ENCODE measurements at places on chromosomes 11 and 22.

DNA sequence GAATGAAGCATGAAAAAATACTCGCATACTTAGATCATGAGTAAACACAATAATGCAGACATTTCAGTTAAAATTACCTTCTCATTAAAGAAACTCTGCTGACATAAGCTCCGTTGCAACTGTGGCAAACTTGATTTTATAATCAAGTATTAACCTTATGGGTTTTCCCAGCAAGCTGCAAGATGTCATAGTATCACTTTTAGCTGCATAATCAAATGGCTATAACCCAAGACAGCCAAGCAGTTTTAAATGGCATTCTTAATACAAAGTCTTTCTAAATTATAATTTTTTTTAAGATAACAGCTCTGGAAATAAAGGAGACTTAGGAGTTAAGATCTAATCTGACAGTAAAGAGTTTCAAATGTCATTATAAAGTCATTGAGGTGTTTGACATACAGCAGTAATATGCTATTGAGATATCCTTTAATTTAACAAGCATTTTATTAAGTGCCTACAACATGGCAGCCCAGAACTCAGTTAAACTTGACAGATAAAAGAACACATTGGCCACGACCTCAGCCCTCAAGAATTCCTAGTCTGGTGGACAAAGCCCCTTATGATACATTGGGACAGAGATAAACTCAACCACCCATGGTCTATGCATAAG, 163.1 kb upstream of the FAT3 start:
- no peak for DNase-seq

DNA sequence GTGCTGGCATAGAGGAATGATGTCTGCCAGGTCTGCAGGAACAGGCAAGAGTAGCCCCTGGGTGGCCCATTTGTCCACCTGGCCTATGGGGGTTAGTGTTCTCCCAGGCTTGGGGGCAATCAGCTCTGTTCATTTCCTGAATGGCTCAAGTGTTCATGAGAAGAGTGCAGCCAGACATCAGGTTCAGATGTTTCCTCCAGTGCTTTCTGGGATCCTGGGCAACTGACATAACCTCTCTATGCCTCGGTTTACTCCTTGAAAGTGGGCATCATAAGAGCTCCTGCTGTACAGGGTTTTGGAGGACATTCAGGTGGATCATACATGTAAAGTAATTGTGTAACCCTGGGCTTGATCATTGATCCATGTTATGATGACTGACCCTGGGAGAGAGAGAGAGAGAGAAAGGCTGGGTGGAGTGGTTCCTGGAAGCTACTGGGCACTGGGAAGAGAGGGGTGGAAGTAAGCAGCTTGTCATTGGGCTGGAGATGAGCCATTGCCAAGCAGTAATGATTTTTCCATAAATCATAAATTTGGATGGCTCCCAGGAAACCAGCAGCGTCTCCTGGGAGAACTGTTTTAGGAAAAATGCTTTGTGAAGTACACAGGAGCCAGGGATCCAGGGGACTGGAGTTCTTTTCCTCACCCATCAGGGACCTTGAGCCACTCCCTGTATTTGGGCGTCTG, 30.2 kb upstream of the ACCSL start:
- DNase-seq = no peak

- no peak for DNase-seq
Observed at GRCh38 chr11:82682003-82682751, 51.5 kb downstream of the FAM181B start.

GRCh38 chr11:12189543-12190235, 79.3 kb downstream of the MICAL2 start:
- no peak for DNase-seq

DNA sequence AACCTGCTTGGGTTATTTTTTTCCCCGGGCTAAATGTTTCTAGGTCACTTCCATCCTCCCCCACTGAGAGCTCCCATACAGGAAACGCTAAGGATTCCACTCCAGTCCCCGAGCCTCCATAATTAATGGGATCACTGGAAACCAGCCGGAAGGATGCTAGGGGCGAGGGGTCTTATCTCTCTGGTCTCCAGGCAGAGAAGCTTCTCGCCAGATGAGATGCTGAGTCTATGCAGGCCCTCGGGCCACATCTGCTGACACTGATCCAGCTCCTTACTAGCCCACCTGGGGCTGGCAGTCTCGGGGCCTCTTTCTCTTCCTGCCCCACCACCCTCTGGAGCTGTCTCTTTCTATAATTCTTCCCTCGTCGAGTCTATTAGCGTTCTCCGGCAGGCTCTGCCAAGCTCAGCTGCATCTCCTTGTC, 125.9 kb upstream of the SYT13 start:
- no peak for DNase-seq

DNA sequence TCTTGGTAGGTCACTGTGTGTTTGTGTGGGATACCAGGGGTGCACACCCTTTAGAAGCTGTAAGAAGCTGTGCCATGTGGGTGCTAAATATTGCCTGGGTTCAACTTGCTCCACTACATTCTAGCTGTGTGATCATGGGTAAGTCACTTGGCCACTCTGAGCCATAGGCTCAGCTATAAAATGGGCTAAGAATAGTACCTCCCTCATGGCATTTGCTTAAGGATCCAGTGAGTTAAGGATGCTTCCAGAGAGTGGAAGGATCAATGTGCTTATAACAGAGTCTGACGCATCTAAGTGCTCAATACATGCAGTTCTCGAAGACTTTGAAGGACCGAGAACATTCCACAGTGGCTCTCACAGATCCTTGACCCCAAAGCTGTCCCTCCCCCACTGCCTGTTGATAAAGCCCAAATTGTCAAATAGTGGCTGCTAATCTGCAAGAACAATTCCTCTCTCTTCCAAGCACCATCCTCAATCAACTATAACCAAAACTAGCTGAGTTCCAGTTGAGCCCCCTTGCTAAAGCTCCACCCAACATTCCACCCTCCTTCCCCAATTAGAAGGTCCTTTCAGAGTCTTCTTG, 13.2 kb upstream of the TMPRSS6 start:
- DNase-seq = no peak

GRCh38 chr11:132728026-132728425, 804.3 kb downstream of the OPCML start:
- no peak for DNase-seq

DNA sequence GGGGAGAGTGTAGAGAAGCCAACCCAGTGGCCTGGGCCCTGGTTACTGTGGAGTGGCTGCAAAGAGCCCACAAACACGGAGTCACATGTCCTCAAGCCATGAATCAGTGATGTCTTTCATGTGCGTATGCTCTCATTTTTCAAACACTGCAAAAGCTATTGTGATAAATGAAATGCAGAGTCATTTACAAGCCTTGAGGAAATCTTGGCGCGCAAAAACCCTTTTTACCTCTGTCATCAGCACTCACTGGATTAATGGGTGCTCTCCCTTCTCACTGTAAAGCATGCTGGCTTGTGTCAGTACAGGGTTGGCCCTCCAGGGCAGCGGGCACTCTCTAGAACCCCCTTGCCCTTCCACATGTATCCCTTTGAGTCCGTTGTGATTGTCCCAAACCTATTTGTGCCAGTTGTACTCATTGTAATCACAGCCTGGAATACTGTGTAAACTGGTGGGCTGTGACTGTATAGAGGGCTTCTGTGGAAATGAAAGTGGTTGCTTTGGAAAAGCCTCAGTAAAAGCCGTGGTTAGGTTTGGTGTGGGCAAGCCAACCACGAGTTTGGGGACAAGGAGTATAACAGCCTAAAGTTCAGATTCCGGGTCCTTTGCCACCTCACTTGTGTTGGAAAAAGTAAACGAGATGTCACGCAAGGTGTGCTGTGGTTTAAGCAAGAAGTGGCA, 10.4 kb downstream of the GNAZ start:
- no peak for DNase-seq

DNA sequence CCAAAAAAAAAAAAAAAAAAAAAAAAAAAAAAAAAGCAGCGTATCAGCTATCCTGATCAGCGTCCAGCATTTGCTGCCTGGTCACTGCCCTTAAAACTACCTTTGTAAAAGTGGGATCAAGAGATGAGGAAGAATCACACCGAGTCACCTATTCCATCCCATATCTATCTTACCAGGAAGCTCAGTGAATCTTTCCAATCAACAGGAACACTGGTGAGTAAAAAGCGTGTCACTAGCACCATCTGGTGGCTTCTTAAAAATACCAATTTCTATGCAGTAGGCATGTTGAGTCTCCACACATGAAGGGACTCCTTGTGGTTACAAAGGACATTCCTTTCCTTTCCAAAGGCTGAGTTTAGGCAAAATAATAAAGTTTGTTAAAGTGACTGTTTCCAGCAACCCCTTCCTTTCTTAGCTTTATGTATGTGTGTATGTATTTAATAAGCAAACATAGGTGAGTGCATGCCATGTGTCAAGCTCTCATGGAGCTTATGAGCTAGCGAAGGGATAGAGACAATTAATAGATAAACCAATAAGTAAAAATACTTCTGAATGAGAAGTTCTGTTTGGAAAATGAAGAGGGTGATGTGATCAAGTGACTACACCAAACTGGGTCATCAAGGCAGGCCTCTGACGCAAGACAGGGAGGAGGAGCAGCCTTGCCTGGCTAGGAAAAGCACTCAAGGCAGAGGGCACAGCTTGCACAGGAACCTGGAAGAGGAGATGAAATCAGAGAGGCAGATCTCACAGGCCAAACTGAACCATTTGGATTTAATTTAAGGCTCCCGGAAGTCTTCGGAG, 13.9 kb upstream of the TP53AIP1 start:
- no peak for DNase-seq

DNA sequence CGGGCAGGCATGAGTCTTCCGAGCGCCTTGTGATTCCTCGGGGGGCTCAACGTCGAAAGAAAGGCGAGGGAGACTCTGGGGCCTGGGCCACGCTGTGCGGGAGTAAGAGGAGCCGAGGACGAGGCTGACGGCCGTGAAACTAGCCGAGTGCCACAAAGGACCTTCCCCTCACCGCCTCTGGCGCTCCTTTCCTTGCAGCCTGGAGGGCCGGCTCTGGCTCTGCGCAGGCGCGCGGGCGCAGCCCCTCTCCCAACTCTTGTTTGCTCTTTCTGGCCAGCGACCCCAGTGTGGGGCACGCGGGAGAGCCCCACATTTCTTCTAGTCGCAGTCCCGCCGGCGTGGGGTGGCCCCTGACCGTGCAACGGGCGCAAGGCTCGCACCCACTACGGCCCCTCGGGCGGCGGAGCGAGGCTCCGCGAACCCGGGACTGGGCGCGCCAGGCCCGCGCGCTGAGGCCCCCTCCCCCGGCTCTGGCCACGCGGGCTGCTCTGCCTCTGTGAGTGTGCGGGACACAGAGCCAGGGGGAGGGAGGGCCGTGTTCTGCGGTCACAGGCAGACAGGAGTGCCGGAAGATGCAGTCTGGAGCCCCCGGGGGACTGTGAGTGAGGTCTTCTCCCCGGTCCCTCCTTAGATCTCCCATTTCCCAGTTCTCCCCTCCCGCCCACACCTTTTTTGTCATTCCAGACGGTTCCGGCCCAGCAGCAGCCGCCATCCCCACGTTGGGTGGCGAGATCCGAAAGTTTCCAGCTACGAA, 1.0 kb upstream of the TOB2 start:
- peak; percentile 46 for DNase-seq

DNA sequence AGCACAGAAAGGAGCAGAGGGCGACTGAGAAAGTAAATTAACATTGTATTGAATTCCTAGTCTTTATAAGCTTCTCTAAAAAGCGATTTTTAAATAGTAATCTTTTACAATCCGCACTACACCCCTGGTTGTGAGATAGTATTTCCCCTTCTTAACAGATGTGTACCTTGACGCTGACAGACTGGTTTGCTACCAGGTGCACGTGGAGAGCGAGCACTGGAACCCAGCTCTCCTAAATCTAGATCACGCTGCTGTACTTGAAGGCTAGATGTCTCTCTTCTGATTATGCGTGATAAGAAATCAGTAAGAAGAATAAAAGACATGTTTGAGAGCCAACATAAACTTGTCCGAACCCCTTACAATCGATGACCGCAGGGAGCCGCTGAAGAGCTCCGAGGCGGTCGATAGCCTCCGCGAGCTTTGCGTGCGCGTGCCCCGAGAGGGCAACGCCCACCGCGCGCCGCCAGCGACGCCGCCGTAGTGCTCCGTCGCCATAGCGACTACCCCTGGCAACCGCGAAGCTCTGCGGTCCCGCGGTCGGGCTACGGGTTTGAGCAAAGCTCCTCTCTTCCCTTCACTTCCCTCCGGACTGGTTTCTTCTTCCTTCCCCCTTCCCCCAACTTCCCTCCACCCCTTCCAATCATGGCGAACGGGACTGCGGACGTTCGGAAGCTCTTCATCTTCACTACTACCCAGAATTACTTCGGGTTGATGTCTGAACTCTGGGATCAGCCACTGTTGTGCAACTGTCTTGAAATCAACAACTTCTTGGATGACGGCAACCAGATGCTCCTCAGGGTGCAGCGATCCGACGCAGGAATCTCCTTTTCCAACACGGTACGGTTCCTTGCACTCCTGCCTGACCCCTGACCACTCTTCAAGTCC, at the start of gene DYNC2H1:
Gene DYNC2H1, plus strand, starts transcription at position 494 of the 885 bp plus-strand sequence. Its CDS starts 149 bp downstream, at position 643.
- DNase-seq = peak; percentile 83

DNA sequence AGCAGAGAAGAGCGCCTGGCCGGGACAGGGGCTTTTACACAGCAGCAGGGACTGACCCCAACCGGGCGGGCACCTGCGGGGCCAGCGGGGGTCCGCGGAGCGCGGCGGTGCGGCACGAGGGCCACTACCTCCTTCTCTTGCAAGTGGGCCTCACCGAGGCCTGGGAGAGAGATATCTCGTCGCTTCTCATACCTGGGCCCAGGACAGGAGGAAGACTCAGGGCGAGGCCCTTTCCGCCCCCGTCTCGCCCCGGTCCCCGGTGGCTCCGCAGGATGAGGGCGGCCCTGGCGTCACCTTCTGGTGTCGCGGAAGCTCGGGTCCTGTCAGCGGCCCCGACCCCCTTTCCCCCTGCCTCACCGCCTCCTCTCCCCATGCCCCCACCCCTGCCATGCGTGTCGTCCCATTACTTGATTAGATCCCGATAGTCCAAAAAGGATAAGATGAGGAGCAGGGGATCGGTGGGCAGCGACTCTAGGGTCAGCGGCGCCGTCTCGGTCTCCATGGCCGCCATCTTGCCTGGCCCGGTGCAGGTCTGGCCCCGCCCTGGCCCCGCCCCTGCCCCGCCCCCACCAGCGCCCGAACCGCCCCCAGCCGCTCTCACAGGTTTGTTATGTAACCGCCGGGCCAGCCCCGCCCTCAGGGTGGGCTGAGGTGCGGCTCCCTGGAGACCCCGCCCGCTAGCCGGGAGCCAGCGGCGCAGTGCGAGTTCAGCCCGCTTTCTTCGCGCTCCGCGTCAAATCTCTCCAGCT, at the start of gene FBXO3:
Gene FBXO3, minus strand, starts transcription at position 534 of the 749 bp plus-strand sequence. Its CDS starts 23 bp downstream, at position 511.
- peak; percentile 44 for DNase-seq

DNA sequence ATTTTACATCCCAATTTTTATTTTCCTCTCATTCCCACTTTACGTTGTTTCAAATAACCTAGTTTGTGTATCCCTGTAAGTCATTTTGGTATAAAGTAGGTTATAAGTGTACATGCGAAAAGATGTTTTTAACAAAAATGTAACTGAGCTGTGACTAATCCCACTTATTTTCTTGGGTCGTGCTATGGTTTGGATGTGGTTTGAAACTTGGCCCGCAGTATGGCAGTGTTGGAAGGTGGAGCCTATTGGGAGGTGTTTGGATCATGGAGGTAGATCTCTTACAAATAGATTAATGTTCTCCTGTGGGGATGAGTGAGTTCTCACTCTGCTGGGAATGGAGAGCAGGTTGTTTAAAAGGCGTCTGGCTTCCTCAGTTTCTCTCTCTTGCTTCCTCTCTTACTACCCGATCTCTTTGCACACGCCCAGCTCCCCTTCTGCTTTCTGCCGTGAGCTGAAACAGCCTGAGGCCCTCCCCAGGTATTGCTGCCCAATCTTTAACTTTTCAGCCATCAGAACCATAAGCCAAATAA, 7.2 kb downstream of the RPL27A start:
- DNase-seq = no peak

Data from stimulated activated CD4-positive, alpha-beta T cell treated with anti-CD3 and anti-CD28 coated beads, Interleukin-12 subunit alpha, Interleukin-12 subunit beta, amount 100 ng/mL, for 48 hours (primary cell).